Mesangial cell (primary cell): ENCODE measurements at places on chromosomes 2 and 18. TPM values are rescaled to one million over a fixed set of nuclear protein-coding genes. Genes with fewer than 3 reads are reported as not detected.

The LHCGR gene
- total RNA-seq: not detected in 2 replicates

The PTRHD1 gene
- 38.8 and 60.7 TPM in 2 replicates for total RNA-seq

The ZBTB7C gene
- 1.1 and 3.7 TPM in 2 replicates for total RNA-seq

The CNTNAP5 gene
- not detected in 2 replicates for total RNA-seq

The ATP6V1B1 gene
- total RNA-seq: 0.51 TPM in 1 of 2 replicates, not detected in the other

The ASIC4 gene
- total RNA-seq: not detected in 2 replicates

The DSG2 gene
- total RNA-seq: 52.9 and 60.3 TPM in 2 replicates

The HAUS1 gene
- total RNA-seq: 37.9 and 81.2 TPM in 2 replicates

The WIPF1 gene
- 6.7 and 10.6 TPM in 2 replicates for total RNA-seq

The MOB4 gene
- 14.6 and 19.7 TPM in 2 replicates for total RNA-seq

The CD302 gene
- total RNA-seq: 1.3 and 1.6 TPM in 2 replicates

The IL18R1 gene
- 0.49 and 0.51 TPM in 2 replicates for total RNA-seq

The LYG1 gene
- 0.51 TPM in 1 of 2 replicates, not detected in the other for total RNA-seq

The STPG4 gene
- total RNA-seq: 0.98 TPM in 1 of 2 replicates, not detected in the other

The CREB1 gene
- 33.1 and 39.2 TPM in 2 replicates for total RNA-seq

The ANKRD44 gene
- 2.9 and 6.5 TPM in 2 replicates for total RNA-seq

The IMMT gene
- total RNA-seq: 46.0 and 62.1 TPM in 2 replicates

The BMP10 gene
- total RNA-seq: not detected in 2 replicates

The ALK gene
- not detected in 2 replicates for total RNA-seq

The C2orf66 gene
- total RNA-seq: under 0.01 TPM in 1 of 2 replicates, not detected in the other

The R3HDM1 gene
- total RNA-seq: 15.8 and 21.8 TPM in 2 replicates

The TFPI gene
- total RNA-seq: 61.2 and 95.0 TPM in 2 replicates

The REG3A gene
- total RNA-seq: not detected in 2 replicates
